Diencephalon (tissue), 1 donor: ENCODE measurements at places on chromosomes 16 and 17. TPM values are rescaled to one million over a fixed set of nuclear protein-coding genes. Genes with fewer than 3 reads are reported as not detected.

The ITGAD gene
- not detected for total RNA-seq

The HBZ gene
- 1.2 TPM for total RNA-seq

The ABCC11 gene
- 0.46 TPM for total RNA-seq

The KIFC3 gene
- 31.4 TPM for total RNA-seq

The GLIS2 gene
- total RNA-seq: 5.8 TPM

The PLA2G10 gene
- total RNA-seq: not detected

The KCNH6 gene
- total RNA-seq: 0.69 TPM

The ZG16B gene
- total RNA-seq: 0.23 TPM

The CLDN9 gene
- total RNA-seq: not detected

The CNTNAP1 gene
- 31.6 TPM for total RNA-seq

The SPATA32 gene
- not detected for total RNA-seq

The SPN gene
- total RNA-seq: 0.23 TPM

The HOXB6 gene
- not detected for total RNA-seq

The FNDC8 gene
- total RNA-seq: not detected

The WFIKKN1 gene
- 0.46 TPM for total RNA-seq

The CA5A gene
- total RNA-seq: not detected

The PIP4K2B gene
- 234 TPM for total RNA-seq

The FOXN1 gene
- not detected for total RNA-seq

The CLEC18A gene
- 0.69 TPM for total RNA-seq

The CDR2L gene
- 7.2 TPM for total RNA-seq

The KRT25 gene
- total RNA-seq: not detected

The PITPNM3 gene
- 25.6 TPM for total RNA-seq

The TUBD1 gene
- 8.5 TPM for total RNA-seq

The ZNF500 gene
- 8.8 TPM for total RNA-seq

The MPP2 gene
- 35.8 TPM for total RNA-seq

The TMEM204 gene
- 3.2 TPM for total RNA-seq

The FOXF1 gene
- total RNA-seq: 0.92 TPM

The CA4 gene
- total RNA-seq: 1.8 TPM

The PRR35 gene
- not detected for total RNA-seq

The AXIN1 gene
- 16.1 TPM for total RNA-seq

The SLC5A11 gene
- not detected for total RNA-seq

The PCGF2 gene
- total RNA-seq: 7.2 TPM

The AMZ2 gene
- total RNA-seq: 81.0 TPM

The TMC6 gene
- total RNA-seq: 5.1 TPM

The TEKT1 gene
- 9.5 TPM for total RNA-seq

The C1QBP gene
- 134 TPM for total RNA-seq

The CES1 gene
- total RNA-seq: 1.2 TPM

The ZNF276 gene
- total RNA-seq: 16.1 TPM

The NPIPB6 gene
- 0.92 TPM for total RNA-seq

The EVPL gene
- total RNA-seq: under 0.01 TPM

The GNGT2 gene
- not detected for total RNA-seq

The KRTAP4-9 gene
- total RNA-seq: not detected

The HNF1B gene
- not detected for total RNA-seq

The NUBP1 gene
- 13.4 TPM for total RNA-seq

The AGRP gene
- total RNA-seq: not detected

The TOM1L1 gene
- total RNA-seq: 30.9 TPM

The KRT17 gene
- total RNA-seq: not detected

The MYH8 gene
- under 0.01 TPM for total RNA-seq

The TMEM97 gene
- total RNA-seq: 25.8 TPM

The NAA38 gene
- total RNA-seq: 42.2 TPM

The CNGB1 gene
- total RNA-seq: 21.9 TPM

The UMOD gene
- total RNA-seq: 0.23 TPM
